Lower lobe of right lung (tissue), 2 donors: ENCODE measurements at places on chromosomes 7 and 10. TPM values are rescaled to one million over a fixed set of nuclear protein-coding genes. Genes with fewer than 3 reads are reported as not detected.
A peak's percentile ranks its signal among the peaks of the same experiment; 100 is the strongest.

GRCh38 chr7:37908221-37908788 lies 8.3 kb downstream of the SFRP4 start:
- no peaks in the 10 kb centered on the region for H3K36me3 ChIP-seq
- H3K4me3 ChIP-seq, result no peak overlapping the region
- no peaks in the 10 kb centered on the region for H3K27me3 ChIP-seq
- no peak overlapping the region for H3K27ac ChIP-seq
- no peak for DNase-seq
- no peaks in the 10 kb centered on the region for H3K4me1 ChIP-seq

- H3K4me3 ChIP-seq, result no peak overlapping the region
- H3K27ac ChIP-seq, result no peak overlapping the region
- H3K36me3 ChIP-seq, result no peaks in the 10 kb centered on the region
- H3K4me1 ChIP-seq, result no peaks in the 10 kb centered on the region
- H3K27me3 ChIP-seq, result peaks cover 7% of the 10 kb centered on the region
Observed at GRCh38 chr10:70912556-70912955, 24.2 kb upstream of the PCBD1 start.

- peaks cover 32% of the 10 kb centered on the region for H3K4me1 ChIP-seq
- no peaks in the 10 kb centered on the region for H3K27me3 ChIP-seq
- H3K4me3 ChIP-seq, result peak overlapping the region; percentile 86
- H3K27ac ChIP-seq, result peak overlapping the region; percentile 96
- H3K36me3 ChIP-seq, result peaks cover 22% of the 10 kb centered on the region
Observed at GRCh38 chr7:4775848-4776623, 613 bp downstream of the AP5Z1 start.

- H3K27ac ChIP-seq, result no peak overlapping the region
- DNase-seq, result no peak
- H3K36me3 ChIP-seq, result no peaks in the 10 kb centered on the region
- no peak overlapping the region for H3K4me3 ChIP-seq
Observed at GRCh38 chr7:113710310-113711096, 208.3 kb downstream of the PPP1R3A start.

The IFIT1 gene
- 71.8 TPM for total RNA-seq

The NME8 gene
- total RNA-seq, result not detected

The AMZ1 gene
- 0.47 TPM for total RNA-seq
